ENCODE measurements at places on chromosomes 2 and 18. TPM values are rescaled to one million over a fixed set of nuclear protein-coding genes. Genes with fewer than 3 reads are reported as not detected.

USP37 gene
- 34.5 TPM for total RNA-seq

TPRKB gene
- 44.7 TPM for total RNA-seq

GPR75 gene
- total RNA-seq, result 4.4 TPM

EVX2 gene
- total RNA-seq, result not detected

CREG2 gene
- 1.2 TPM for total RNA-seq

RSAD2 gene
- not detected for total RNA-seq

DNA sequence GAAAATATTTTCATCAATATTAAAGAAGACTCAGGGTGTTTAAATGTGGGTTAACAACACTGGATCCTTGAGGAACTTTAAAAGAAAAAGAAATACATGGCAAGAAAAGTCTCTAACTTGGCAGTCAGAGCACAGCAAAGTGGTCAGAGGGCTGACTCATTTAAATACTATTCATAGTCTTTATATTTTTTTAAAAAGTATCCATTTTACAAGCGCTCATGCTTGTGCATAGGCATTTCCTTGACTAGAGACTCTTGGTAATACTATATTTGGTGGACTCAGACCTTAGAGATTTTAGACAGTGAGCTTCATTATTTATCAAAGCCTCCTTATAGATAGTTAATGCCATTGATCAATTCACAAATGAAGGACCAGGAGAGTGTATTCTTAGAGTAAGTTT lies 110.2 kb downstream of the ABCA12 start:
- H3K4me1 ChIP-seq, result no peaks in the 10 kb centered on the region
- no peak overlapping the region for H3K4me3 ChIP-seq
- H3K27ac ChIP-seq, result no peak overlapping the region
- no peaks in the 10 kb centered on the region for H3K27me3 ChIP-seq
- H3K36me3 ChIP-seq, result no peaks in the 10 kb centered on the region

- no peak overlapping the region for H3K4me3 ChIP-seq
- H3K27me3 ChIP-seq, result peaks cover 36% of the 10 kb centered on the region
- no peaks in the 10 kb centered on the region for H3K36me3 ChIP-seq
Observed at GRCh38 chr18:57445488-57446319, 10.5 kb downstream of the ONECUT2 start.

GRCh38 chr2:60510713-60511112 lies 42.7 kb downstream of the BCL11A start:
- H3K27ac ChIP-seq, result no peak overlapping the region
- H3K27me3 ChIP-seq, result no peaks in the 10 kb centered on the region
- no peak for DNase-seq
- no peak overlapping the region for H3K4me3 ChIP-seq
- H3K4me1 ChIP-seq, result peaks cover 44% of the 10 kb centered on the region

DNA sequence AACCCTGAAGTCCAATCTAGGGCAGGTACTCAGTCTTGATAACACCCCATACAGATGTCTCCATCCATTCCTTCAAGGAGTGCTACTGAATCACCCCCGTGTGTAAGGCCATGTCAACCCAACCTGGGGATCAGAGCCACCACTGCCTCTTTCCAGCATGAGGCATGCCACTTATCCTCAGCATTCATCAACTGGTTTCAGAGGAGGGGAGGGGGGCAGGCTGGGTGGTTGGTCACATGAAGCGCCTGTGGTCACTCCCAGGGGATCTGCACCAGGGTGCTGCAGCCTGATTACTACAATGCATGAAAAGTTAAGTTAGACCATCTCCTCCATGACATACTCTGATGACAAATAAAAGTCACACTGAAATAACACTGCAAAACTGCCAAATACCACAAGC lies 65.0 kb downstream of the UXS1 start:
- no peaks in the 10 kb centered on the region for H3K27me3 ChIP-seq
- H3K27ac ChIP-seq, result no peak overlapping the region
- H3K36me3 ChIP-seq, result peaks cover 14% of the 10 kb centered on the region
- no peak for DNase-seq
- H3K4me3 ChIP-seq, result no peak overlapping the region

DNA sequence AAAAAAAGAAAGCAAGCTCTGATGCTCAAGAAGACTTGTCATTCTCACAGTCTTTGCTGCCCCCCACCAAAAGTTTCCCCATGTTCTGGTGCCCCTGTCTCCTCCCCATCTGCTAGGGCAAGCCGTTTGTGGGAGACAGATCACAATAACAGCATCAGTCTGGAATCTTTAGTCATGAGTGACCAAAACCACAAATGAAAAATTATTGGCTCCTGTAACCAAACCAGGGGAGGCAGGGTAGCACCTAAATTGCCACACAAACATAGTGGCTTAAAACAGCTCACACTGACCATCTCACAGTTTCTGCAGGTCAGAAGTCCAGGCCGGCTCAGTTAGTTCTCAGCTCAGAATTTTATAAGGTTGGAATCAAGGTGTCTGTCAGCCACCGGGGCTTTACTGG lies 9.1 kb upstream of the B3GNT7 start:
- H3K4me1 ChIP-seq, result no peaks in the 10 kb centered on the region
- peaks cover 9% of the 10 kb centered on the region for H3K36me3 ChIP-seq
- no peak for DNase-seq
- H3K4me3 ChIP-seq, result no peak overlapping the region
- no peaks in the 10 kb centered on the region for H3K27me3 ChIP-seq

DNA sequence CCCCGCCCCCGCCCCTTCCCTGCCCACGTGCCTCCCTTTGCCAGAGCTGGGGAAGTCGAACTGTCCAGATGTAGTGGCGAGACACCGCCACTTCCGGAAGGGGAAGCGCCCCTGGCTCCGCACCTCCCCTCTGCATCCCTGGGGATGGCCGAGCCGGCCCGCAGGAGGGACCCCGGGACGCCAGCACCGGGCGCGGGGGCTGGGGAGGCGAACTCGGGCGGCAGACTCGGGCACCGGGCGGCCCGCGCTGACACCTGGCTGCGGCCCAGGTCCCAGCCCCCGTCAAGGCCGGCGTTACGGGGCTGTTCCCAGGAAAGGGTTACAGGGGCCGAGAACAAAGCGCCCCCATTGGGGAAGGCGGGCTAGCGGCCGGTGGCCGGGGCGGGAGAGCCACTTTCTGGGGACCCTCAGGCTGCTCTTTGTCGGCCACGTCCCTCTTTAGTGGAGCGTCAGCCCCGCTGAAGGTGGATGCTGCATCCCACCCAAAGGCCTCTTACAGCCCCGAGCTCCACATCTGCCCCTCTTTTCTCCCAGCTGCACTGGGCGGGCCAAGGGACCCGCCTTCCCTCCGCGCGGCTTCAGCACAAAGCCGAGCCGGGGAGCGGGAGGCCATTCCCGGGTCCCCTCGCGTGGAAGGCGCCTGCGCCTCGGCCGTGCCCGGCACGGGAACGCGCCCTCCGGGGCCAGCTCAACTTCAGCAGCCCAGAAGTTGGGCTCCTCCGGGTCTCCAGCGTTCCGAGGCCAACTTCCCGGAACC lies 1.3 kb downstream of the SDC1 start:
- peaks cover 9% of the 10 kb centered on the region for H3K4me1 ChIP-seq
- peak overlapping the region; percentile 79 for H3K4me3 ChIP-seq
- peak; percentile 63 for DNase-seq
- H3K27me3 ChIP-seq, result no peaks in the 10 kb centered on the region
- H3K27ac ChIP-seq, result no peak overlapping the region

DNA sequence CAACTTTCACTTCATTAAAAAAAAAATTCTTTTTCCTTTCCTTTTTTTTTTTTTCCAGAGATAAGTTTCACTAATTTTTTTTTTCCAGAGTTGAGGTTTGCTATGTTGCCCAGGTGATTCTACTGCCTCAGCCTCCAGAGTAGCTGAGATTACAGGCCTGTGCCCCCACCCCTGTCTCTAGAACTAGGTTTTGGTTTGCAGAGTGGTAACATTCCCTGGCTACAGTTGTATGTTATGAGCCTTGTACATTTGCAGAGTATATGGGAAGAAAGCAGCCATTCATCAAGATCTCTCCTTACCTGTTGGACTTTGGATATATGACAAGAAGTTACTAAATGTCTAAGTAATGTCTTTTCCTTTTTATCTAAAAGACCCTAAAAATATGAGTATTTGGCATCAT lies 298.4 kb downstream of the MYCN start:
- H3K4me1 ChIP-seq, result peaks cover 7% of the 10 kb centered on the region
- H3K4me3 ChIP-seq, result no peak overlapping the region
- DNase-seq, result no peak
- H3K36me3 ChIP-seq, result no peaks in the 10 kb centered on the region

DNA sequence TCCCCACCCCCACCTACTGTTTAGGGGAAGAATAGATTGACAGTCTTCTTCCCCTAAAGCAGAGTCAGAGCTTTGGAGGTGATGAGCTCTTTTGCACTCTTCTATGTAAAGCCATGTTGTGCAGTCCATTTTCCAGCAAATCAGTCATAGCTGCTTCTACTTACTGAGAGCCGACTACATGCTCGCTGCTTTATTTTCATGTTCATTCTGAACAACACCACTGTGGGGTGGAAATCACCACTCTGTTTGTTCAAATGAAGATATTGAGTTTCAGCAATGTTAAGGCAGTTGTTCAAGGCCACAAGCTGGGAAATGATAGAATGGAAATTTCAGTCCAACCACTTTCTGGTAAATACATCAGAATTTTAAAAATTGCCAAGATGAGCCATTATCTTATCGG lies 88.3 kb downstream of the INSIG2 start:
- no peak for DNase-seq
- H3K36me3 ChIP-seq, result no peaks in the 10 kb centered on the region
- H3K4me3 ChIP-seq, result no peak overlapping the region
- no peaks in the 10 kb centered on the region for H3K4me1 ChIP-seq

DNA sequence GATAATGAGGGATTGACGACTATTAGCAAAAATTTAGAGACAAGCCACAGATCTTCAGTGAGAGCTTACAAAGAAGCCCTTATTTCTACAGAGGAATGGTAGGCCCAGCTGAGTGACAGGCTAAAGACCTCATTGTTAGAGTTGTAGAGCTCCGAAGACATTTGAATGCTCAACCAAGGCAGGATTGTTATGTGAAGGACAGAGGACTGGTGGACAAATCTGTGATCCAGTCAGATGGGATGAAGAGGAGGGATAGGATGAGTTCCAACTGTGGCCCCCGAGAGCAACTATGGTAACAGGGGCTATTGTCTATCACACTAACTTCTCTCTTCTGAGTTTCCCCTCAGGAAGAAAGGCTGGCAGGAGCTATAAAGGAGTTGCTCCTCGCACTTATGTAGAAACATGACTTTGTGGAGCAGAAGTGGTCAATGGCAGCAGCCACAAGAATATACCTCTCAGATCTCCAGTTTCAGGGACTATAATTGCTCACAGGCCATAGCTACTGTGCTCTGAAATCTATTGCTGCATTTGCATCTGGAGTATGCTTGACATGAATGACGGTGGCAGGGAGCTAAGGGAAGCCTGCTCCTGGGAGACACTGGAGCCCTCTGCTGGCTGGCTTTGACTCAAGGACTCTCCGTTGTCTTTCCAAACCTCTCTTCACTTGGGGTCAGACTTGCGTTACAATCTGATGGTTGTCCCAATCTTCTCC lies 50.3 kb upstream of the GREB1L start:
- H3K4me3 ChIP-seq, result no peak overlapping the region
- no peaks in the 10 kb centered on the region for H3K4me1 ChIP-seq
- no peaks in the 10 kb centered on the region for H3K27me3 ChIP-seq
- no peak overlapping the region for H3K27ac ChIP-seq
- H3K36me3 ChIP-seq, result no peaks in the 10 kb centered on the region

- H3K36me3 ChIP-seq, result no peaks in the 10 kb centered on the region
- no peak overlapping the region for H3K27ac ChIP-seq
- DNase-seq, result no peak
- no peaks in the 10 kb centered on the region for H3K27me3 ChIP-seq
- H3K4me1 ChIP-seq, result no peaks in the 10 kb centered on the region
Observed at GRCh38 chr2:84152462-84152861, 306.6 kb downstream of the SUCLG1 start.

GRCh38 chr18:42514512-42514911 lies 559.5 kb downstream of the PIK3C3 start:
- H3K4me1 ChIP-seq, result no peaks in the 10 kb centered on the region
- H3K27ac ChIP-seq, result no peak overlapping the region
- no peak overlapping the region for H3K4me3 ChIP-seq
- H3K36me3 ChIP-seq, result no peaks in the 10 kb centered on the region

GRCh38 chr2:188122985-188123384 lies 168.7 kb upstream of the GULP1 start:
- no peak overlapping the region for H3K27ac ChIP-seq
- H3K27me3 ChIP-seq, result no peaks in the 10 kb centered on the region
- H3K4me1 ChIP-seq, result no peaks in the 10 kb centered on the region
- peaks cover 9% of the 10 kb centered on the region for H3K36me3 ChIP-seq
- DNase-seq, result no peak
- H3K4me3 ChIP-seq, result no peak overlapping the region

DNA sequence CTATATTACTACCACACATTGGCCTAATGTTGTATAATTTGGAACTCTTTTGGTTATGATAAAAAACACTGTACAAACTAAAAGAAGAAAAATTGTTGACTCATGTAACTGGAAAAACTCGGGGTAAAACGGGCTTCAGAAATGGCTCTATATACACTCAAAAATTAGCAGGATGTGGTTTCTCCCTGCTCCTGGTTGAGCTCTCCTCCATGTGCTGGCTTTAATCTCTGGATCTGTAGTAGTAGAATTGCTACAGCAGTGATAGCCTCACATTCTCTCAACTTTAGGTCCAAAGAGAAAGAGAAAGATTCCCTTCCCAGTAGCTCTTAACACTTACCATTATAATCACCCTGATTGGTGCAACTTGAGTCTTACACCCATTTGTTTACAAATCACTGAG lies 274.9 kb upstream of the GALNT5 start:
- no peak overlapping the region for H3K4me3 ChIP-seq
- H3K27me3 ChIP-seq, result no peaks in the 10 kb centered on the region
- no peaks in the 10 kb centered on the region for H3K36me3 ChIP-seq
- no peak for DNase-seq

GRCh38 chr2:101473911-101474701 lies 806 bp downstream of the RFX8 start:
- H3K27me3 ChIP-seq, result no peaks in the 10 kb centered on the region
- H3K27ac ChIP-seq, result no peak overlapping the region
- peak overlapping the region; percentile 67 for H3K4me3 ChIP-seq
- peaks cover 4% of the 10 kb centered on the region for H3K4me1 ChIP-seq

DNA sequence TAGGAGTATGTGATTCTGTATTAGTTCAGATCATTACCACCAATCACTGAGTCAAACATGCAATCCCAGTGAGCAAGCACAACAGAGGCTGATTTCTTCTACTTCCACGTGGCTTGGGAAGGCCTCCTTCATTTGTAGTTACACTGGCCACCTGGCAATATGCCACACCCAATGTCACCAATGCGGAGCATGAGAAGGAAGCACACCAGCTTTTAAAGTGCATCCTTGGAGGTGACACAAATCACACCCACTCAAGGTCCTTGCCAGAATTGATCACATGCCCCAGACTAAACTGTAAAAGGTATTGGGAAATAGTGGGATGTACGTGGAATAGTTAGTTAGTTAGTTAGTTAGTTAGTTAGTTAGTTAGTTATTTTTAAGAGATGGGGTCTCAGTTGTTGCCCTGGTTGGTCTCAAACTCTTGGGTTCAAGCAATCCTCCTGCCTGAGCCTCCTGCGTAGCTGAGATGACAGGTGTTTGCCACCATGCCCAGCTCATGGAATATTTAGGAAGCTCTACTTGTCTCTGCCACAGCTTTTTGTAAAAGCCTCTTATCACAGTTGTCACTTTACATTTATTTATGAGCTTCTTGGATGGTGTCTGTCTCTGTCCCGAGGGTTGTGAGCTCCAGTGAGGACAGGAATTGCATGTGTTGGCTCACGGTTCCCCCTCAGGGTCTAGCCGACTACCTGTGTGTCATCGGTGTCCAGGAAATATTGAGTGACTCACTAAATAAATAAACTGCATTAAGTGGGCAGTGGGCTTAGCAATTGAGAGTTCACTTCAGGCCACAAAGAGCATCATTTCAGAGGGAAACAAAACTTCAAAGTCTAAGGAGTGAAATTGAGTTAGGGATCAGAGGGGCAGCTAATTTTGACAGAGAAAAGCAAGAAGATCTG lies 28.1 kb upstream of the CAB39 start:
- no peaks in the 10 kb centered on the region for H3K4me1 ChIP-seq
- H3K36me3 ChIP-seq, result no peaks in the 10 kb centered on the region
- no peak overlapping the region for H3K4me3 ChIP-seq
- DNase-seq, result no peak

All from H9 (cell line).